Stimulated activated CD4-positive, alpha-beta T cell treated with anti-CD3 and anti-CD28 coated beads, Interleukin-1b, Interleukin-23, amount 100 ng/mL, for 48 hours (primary cell): ENCODE measurements at places on chromosomes 2 and 18.

GRCh38 chr2:10522726-10523405 lies 74.7 kb upstream of the ODC1 start:
- no peak for DNase-seq

DNA sequence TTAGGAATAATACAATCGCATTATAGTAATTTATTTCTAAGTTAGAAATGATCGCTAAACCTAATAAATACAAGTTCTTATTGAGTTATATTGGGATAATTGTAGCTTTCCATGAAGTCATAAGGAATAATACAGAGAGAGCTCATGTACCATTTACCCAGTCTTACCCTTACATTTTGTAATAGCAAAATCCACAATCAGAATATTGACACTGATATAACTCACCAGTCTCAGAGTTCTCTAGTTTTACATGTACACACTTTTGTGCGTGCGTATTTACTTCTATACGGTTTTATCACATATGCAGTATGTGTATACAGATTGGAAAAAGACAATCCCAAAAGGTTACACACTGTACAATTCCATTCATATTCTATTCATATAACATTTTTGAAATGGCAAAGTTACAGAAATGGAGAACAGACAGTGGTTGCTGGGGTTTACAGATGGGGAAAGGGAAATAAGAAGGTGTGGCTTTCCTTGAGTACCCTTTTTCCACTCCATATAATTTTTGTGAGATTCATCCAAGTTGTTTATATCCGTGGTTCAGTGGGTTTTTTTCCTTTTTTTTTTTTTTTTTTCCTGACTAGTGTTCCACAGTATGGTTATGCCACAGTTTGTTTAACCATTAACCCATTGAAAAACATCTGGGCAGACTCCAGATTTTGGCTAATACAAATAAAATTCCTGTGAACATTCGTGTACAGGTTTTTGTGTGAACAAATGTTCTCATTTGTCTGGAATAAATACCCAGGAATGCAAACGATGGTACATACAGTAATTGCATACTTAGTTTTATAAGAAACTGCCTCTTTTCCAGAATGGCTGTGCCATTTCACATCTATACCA lies 117.2 kb downstream of the HNMT start:
- no peak for DNase-seq

GRCh38 chr2:224941960-224942359 lies 100.3 kb downstream of the DOCK10 start:
- DNase-seq = no peak

GRCh38 chr2:121478996-121479745 lies 51.5 kb upstream of the RNU4ATAC start:
- DNase-seq = no peak

DNA sequence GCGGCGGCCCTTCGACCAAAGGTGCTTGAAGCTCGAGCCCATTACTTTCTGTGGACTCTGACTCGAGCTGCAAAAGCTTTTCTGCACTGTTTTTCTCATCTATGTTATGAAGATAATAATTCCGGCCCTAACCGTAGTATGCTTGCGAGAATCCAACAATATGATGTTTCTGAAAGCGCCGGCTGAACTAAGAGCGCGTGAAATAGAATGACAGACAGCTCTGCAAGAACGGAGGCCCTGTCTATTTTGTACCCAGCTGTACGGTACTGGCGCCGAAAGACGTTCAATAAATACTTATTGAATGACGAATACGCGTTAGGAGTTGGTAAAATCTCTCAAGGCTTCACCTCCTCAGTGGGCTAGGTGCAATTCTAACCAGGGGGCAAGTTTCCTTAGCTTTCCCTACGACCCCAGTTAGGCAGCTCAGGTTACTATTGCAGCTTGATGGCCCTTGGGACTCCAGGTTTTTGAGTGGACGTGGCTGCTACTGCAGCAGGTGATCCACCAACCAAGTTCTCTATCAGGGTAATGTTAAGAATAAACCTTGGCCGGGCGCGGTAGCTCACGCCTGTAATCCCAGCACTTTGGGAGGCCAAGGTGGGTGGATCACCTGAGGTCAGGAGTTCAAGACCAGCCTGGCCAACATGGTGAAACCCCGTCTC lies 570 bp downstream of the SCRN3 start:
- no peak for DNase-seq

DNA sequence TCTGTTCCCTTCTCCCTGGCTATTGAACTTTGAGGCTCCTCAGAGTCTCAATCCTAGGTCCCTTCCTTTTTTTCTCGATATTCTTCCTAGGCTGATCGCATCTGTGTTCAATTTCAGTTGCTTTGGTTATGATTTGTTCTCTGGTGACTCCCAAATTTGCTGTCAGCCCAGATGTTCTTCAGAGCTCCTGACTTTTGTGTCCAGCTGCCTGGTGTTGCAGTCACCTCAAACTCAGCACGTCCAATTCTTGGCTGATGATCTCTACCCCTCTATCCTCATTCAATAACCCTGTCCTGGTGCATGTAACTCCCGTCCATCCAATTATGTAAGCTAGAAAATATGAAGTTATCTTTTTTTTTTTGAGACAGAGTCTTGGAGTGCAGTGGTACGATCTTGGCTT lies 31.4 kb downstream of the DIS3L2 start:
- DNase-seq = no peak

DNA sequence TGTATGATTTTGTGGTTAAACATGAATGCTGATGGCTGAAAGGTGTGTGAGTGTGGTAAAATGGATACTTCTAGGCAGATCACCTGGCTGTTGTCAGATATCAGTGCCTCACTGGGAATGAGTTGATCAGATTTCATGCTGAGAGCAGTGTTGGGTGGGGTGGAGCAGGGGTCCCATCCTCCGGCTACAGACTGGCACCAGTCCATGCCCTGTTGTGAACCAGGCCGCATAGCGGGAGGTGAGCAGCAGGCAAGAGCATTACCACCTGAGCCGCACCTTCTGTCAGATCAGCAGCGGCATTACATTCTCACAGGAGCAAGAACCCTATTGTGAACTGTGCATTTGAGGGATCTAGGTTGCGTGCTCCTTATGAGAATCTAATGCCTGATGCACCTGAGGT lies 78.7 kb downstream of the GLI2 start:
- no peak for DNase-seq

DNA sequence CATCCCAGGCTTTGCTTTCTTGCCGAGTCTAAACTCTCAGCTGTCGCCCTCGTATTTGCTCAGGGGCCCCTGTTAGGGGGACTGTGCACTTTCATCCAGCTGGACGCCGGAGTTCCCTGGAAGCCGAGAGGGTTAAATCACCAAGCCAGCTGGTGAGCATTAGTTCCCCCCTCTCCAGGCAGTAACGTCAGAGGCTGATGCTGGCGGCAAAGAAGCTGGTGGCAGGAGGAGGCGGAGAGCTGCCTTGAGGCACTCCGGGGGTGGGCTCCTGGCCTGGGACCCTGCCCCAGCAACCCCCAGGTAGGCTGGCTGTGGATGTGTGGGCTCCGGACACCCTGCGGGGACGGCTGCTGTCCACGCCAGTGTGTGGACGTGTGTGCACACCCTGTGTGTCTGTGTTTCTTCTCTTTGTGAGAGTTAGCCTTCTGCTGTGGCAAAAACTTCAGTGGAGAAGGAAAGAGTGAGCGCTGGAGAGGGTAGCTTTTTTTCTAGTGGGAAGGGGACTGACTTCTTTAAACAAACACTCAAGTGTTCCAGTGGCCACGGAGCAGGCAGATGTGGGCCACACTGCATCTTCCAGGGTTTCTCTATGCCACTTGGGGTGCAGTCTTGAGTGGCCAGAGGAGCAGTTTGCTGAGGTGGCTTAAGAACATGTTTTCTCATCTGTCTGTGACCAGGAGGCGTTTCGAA lies 84.7 kb downstream of the GLI2 start:
- DNase-seq = no peak

DNA sequence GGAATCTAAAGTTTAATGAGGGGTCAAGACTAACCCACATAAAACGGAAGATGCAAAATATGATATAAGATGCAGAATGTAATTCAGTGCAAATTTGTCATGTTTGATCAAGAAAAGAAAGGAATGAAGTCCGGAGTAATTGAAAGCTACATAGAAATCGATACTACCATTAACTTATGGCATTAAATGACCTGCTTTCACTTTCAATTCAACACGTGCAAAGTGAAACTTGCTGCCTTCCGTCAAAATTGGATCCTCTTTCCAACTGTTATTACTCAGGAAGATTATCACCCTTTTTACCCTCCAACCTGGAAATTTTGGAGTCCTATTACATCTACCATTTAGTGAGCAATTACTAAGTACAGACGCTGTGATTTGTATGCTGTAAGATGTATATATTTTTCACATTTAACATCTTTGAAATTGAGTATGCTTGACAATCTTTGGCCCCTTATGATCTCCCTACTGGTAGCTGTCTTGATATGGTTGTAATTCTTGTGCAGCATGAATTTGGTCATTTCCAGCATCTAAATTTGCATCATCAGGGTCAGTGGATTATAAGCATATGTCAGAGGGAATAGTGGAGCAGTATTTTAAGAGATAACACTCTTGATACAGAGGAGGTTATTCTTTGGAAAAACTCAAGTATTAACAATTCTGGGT lies 18.6 kb downstream of the UNC80 start:
- DNase-seq = no peak

DNA sequence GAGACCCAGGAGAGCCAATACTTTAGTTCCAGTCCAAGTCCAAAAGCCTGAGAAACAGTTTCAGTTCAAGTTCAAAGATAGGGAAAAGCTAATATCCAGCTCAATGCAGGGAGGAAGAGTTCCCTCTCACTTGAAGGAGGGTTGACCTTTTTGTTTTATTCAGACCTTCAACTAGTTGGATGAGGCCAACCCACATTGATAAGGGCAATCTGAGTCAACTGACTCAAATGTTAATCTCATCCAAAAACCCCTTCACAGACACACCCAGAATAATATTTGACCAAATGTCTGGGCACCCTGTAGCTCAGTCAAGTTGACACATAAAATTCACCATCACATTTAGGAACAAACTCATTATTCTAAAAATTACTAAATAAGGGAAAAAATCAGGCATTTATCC lies 246.8 kb downstream of the METTL4 start:
- no peak for DNase-seq

GRCh38 chr2:219675221-219675620 lies 47.8 kb downstream of the SLC4A3 start:
- DNase-seq = no peak

- no peak for DNase-seq
Measured at GRCh38 chr2:234996069-234996940, 44.5 kb downstream of the SH3BP4 start.

DNA sequence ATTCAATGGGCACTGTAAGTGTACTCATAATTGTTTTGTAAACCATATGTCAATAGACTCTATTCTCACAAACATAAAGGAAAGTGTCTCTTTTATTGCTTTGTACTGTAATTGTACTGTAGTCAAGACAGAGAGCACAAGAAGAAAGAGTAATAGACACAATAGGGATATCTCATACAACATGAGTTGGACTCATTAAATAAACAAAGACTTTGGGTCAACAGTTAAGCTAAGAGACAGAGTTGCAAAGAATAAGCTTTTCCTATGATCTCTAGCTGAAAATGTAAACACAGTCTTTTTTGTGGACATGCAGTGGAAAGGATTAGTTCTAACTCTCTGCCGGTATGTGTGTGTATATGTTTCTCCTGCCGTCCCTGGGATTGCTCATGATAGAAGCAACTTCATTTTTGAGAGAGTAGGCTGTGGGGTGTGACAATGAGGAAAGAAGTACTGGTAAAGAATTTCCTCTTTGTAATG lies 13.9 kb upstream of the KYNU start:
- DNase-seq = no peak

DNA sequence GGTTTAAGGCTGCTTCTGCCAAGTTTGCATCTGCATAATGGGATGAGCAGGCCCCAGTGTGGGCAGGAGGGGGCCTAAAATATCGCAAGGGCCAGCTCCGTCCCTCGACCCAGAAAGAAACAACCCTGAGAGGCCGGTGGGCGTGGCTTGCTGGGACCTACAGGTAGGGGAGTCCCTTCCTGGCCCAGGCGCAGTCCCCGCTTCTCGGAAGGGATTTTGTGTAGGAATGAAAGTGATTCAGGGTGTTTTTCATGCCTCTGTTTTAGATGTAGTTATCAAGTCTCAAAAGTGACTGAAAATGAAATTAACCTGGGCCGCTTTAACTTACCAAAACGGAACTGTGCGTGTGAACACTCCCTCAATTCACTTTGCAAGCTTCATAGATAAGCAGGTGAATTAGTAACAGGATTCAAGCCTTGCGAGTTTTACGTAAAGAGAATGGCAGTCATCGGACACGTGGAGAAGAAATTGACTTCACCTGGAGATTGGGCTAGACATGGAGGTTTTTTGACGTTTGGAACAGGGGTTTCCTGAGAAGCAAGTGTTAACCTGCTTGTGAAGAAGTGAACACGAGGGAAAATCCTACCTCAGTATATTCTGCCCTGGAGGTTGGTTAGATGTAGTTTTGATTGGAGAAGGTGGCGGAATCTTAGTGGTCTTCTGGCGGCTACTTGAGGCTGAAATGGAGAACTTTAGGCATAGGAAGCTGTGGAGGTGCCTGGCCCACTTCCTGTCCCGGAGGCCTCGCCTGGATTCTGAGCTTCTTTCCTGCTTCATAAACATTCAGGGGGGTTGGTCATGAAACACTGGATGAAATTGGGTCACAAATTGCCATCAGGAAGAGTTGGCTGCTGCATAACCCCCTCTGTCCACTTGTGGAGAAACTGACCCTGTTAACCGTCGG lies 1.7 kb downstream of the NCK2 start:
- peak; percentile 96 for DNase-seq

- no peak for DNase-seq
Measured at GRCh38 chr2:80499095-80499494, 194.5 kb upstream of the LRRTM1 start.

- DNase-seq = no peak
Measured at GRCh38 chr2:65175894-65176530, 46.1 kb upstream of the RAB1A start.

- DNase-seq = no peak
Measured at GRCh38 chr2:232273903-232274643, 104.5 kb upstream of the ALPP start.

DNA sequence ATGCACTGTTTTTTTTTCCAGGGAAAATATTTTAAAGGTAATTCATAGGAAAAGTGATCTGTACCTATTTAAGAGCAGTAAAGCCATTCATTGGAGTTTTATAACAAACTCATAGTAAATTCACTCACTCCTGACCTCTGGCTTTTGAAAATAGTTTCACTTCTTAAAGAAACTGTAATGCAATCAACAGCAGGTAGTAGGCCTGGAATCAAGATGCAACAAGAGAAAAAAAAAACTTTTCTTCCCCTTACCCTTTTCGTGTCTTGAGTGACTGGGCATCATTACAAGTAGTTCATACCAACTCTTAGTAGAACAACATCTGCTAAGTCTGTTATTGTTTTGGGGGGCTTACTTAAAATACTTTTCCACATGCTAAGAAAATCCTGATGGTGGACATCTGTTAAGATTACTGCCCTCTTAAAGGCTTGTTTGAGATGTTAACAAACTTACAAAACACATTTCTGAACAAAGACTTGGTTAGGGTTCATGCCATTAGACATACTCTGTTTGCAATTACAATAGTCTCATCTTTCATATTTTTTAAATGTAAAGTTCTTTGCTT lies 164.1 kb upstream of the FOSL2 start:
- DNase-seq = no peak

GRCh38 chr2:226782092-226782713 lies 17.4 kb downstream of the IRS1 start:
- DNase-seq = no peak
